ENCODE measurements at places on chromosomes 5 and 9. TPM values are rescaled to one million over a fixed set of nuclear protein-coding genes. Genes with fewer than 3 reads are reported as not detected.

DNA sequence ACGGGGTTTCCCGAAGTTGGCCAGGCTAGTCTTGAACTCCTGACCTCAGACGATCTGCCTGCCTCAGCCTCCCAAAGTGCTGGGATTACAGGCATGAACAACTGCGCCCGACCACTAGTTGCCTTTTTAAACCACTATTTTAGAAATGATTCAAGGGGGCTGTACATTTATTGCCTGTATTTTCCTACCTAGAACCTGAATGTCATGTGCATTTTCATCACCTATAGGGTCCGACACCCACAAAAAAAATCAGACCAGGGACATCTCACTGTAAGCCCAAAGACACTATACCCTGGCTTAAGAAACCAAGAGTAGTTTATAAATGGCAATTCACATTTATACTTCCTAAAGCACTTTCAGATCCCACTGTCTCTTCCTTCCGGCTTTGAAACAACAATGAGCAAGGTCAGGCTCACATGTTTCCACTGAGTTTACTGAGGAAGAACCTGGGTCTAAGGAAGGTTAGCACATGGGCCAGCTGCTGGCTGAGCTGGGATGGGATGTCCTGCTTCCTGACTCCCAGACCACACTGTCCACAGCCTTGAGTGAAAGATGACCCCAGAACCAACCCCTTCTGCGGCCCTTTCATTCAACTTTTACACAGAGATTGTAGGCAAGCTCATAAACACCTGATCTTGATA is 87.3 kb downstream of the SERINC5 start:
- no peak for DNase-seq

CCDC112 gene
- 2.2 TPM for total RNA-seq

SOX30 gene
- total RNA-seq: 0.09 TPM

DNA sequence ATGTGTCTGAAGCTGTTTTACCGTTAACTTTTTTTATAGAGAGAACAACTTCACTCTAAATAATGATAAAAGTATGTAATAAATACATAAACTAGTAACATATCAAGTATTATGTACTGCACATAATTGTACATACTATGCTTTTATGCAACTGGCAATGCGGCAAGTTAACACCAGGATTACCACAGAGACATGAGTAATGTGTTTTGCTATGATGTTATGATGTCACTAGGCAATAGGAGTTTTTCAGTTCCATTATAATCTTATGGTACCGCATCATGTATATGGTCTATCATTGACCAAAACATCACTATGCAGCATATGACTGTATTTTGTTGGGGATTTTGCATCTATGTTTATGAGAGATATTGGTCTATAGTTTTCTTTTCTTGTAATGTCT is 326.4 kb upstream of the TARS1 start:
- no peak for DNase-seq

DNA sequence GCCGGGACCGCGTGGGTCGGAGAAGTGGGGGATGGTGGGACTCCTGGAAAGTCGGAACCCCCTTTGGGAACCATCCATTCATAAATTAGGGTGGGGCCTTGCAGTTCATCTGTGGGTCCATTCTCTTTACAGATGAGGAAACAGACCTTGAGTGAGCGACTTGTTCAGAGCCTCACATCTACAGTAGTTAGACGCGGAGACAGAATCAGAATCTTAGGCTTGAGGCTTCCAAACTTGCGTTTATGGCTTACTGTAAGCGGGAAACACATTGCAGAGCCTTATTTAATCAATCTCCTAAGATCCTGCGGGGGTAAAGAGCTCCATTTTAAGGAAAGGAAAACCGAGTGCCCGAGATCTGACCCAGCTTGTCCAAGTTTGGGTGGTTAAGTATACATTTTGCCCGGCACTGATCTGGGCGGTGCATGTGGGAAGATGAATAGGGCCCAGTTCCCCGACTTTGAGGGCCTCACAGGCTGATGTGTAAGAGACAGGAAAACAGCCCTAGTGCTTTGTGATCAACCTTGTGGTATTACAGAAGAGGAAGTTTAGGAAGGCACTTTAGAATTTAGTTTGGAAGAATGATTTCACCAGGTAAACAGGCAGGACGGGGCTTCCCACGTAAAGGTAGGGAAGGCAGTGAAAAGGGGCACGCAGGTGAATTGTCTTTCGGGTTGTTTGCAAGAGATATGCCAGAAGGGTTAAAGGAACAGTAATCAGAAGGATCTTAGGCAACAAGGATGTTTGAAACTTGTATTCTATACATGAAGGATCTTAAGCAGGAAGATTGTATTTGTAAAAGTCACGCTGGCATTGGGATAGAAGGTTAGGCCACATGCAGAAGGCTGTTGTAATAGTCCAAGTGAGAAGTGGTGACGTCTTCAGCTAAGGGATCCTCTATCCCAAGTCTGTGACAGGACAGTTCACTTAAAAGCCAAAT is 744 bp downstream of the TARS1 start:
- DNase-seq: peak; percentile 35

DNA sequence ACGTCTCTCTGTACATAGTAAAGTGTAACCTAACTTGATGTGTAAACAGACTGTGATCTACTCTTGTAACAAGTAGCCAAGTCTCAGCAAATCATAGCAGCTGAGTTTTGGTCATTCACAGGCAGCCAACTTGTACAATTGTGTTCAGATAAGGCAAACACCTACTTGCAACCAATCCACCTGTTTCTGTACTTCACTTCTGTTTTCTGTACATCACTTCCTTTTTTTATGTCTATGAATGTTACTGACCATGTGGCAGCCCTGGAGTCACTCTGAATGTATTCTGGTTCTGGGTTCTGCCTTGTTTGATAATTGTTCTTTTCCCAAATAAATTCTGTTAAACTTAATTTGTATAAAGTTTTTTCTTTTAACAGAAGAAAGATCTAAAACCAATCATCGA is 26.0 kb downstream of the RLN2 start:
- no peak for DNase-seq

PCDHB9 gene
- total RNA-seq: not detected

DNA sequence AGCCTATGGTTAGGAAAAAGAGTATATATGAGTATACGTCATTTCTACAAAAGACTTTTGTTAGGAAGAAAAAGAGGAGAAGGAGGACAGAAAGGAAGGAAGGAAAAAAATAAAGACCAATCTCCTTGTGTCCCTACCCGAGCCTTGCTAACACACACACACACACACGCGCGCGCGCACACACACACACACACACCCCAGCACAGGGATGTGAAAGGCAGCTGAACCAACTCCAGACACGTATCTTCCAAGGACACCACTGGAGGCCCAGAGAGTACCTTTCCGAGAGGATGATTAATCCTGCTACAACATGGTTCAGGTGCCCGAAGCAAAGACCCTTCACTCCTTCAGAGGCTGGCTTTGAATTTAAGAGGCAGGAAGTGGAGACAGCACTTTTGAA is 56.9 kb upstream of the GALNT10 start:
- DNase-seq: no peak

PCDHA5 gene
- total RNA-seq: not detected

DNA sequence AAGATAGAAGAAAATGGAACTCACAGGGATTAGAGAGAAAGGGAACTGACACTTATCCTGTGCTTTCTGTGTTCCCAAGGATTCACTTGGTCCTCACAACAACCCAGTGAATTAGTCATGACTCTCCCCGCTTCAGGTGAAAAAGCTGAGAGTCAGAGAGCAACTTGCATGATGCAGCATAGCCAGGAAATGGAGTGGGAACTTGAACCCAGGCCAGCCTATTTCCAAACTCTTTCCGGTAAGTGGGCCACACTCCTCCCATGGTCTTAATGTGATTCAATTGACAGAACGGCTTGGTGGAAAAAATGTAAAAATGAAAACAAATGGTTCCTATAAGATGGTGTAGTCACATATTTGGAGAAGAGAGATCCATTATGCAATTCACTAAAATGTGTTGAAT is 45.9 kb upstream of the CEMIP2 start:
- no peak for DNase-seq

DNA sequence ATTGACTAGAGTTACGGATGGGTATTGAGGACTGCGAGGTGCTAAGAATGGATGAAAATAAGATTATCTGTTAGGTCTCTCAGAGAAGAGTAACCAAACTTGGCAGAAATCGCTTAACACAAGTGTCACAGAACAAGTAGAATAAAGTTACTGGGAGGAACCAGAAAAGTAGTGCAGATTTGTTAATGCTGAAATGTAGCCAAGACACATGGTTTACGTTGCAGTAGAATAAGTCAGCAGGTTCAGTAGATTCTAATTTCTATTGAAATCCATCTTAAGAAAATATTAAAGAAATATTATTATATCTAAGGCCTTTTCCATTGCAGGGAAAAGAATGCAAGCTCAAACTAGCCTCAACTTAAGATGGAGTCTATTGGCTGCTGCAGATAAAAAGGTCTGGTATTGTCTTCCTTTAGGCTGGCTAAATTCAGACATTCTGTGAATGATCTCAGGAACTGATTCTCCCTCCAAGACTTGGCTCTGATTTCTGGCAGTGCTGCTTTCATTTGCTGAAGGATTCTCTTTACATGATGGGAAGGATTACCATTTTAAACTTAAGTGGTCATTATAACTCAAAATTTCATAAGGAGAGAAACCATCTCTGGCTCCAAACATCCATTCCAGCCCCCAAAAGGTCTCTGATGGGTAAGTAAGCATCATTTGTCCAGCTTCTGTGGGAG is 314.9 kb downstream of the MARCHF11 start:
- no peak for DNase-seq

DNA sequence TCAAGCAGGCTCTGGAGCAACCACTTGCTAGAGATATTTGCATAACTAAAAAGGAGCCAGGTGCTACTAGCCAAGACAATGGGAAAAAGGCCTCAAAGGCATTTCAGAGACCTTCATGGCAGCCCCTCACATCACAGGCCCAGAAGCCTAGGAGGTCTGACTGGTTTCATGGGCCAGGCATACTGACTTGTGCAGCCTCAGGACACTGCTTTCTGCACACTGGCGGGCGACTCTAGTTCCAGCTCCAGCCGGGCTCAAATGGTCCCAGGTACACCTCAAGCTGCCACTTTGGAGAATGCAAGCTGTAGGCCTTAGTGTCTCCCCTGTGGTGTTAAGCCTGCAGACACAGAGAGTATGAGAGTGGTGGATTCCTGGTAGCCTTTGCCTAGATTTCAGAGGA is 27.1 kb downstream of the COX7C start:
- no peak for DNase-seq

ZNF454 gene
- total RNA-seq: not detected

- no peak for DNase-seq
These were observed 465.2 kb downstream of the LRRC70 start for GRCh38 chr5:63043792-63044191.

DNA sequence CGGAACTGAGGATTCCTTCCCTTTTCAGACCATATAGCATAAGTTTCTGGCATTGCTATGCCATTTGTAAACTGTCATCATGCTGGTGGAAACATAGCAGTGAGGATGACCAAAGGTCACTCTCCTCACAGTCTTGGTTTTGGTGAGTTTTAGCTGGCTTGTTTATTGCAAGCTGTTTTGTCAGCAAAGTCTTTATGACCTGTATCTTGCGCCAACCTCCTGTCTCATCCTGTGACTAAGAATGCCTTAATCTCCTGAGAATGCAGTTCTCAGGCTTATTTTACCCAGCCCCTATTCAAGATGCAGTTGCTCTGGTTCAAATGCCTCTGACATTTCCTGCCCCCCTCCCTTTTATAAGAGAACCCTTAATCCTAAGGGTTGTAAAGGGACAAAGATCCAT is 26.7 kb upstream of the GRIA1 start:
- no peak for DNase-seq

GFI1B gene
- not detected for total RNA-seq

DNA sequence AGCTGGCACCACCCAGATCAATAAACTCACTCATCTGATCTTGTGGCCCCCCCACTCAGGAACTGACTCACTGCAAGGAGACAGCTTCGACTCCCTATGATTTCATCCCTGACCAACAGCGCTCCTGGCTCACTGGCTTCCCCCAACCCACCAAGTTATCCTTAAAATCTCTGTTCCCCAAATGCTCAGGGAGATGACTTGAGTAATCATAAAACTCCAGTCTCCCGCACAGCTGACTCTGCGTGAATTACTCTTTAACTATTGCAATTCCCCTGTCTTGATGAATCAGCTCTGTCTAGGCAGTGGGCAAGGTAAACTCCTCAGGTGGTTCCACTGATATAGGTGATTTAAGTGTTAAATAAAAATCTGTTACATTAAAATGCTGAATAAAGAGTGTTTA is 1.9 kb upstream of the TRIM32 start:
- no peak for DNase-seq

ADCY2 gene
- not detected for total RNA-seq

RASGRF2 gene
- 19.3 TPM for total RNA-seq

SLC36A3 gene
- not detected for total RNA-seq
